SK-N-DZ (cell line): ENCODE measurements at places on chromosomes 13 and 19.
A peak's percentile ranks its signal among the peaks of the same experiment; 100 is the strongest.

- no peak for DNase-seq
Observed at GRCh38 chr19:28687296-28687695, 525.7 kb downstream of the UQCRFS1 start.

DNA sequence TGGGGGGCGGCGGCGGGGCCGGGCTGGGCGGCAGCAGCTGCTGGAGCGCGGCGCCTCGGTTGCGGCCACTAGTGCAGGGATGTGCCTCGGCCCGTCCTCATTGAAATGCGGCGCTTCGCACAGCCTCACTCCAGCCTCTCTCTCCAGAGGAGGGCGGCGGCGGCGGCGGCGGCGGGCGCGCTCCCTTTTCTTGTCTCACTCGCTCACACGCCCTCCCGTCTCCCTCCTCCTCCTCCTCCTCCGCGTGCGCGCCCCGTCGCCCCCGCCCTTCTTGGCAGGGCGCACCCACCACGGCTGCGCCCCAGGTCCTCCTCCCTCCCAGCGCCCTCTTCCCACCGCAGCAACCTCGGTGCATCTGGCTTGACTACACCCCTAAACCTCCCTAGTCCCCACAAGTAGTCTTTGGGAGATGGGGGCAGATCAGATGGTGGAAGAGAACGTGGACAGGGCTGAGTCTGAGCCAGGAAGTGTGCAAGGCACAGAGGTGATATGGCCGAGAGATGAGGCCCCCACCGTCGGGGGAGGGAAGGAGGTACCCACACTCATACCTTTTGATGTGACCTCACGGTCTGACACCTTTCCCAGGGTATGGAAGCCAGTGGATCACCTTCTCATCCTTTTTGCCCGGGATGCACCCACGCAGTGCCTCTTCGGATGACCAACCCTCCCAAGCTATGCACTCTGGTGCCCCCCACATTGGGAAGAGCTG is at the start of gene DCLK1:
TSS of gene DCLK1 (minus strand) at position 161 of the 709 bp plus-strand sequence.
- DNase-seq = peak; percentile 80

GRCh38 chr13:76198568-76199163 is 562.5 kb downstream of the LMO7 start:
- DNase-seq = no peak

DNA sequence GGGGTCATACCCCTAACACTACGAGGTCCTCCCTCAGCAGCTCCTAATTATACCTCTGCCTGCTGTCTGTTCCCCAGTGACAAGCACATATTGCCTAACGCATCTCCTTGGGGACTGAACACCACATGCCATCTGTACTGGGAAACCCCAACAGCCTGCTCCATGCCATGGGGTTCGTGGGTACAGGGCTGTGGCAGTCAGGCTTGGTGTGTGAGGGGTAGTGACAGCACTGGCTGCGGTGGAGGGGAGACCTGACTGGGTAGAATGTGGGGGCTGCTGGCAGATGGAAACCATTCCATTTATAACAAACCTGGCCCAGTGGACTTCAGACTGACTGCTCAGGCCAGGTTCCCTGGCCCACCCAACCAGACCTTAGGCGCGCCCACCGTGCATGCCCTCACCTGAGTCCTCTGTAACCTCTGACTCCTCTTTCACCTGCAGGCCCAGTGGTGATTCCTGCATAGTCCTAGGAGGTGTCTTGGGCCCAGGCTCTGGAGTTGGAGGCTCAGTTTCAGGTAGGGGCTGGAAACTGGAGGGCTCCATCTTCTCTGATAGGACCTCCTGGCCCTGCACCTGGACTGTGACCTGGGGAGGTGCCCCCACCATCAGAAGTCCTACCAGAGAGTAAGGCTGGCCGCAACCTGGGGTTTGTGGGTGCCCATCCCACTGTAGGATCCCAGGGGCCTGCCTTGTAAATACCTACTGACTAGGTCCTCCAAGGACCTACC is 3.0 kb downstream of the MZF1 start:
- no peak for DNase-seq

DNA sequence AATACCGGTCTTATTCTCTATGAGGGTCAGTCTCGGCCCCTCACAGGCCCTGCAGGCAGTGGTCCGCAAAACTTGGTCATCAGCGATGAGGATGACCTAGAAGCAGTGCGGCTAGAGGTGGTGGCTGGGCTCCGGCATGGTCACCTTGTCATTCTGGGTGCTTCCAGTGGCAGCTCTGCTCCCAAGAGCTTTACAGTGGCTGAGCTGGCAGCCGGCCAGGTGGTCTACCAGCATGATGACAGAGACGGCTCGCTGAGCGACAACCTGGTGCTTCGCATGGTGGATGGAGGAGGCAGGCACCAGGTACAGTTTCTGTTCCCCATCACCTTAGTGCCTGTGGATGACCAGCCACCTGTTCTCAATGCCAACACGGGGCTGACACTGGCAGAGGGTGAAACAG is 1.8 kb downstream of the FREM2 start:
- no peak for DNase-seq

- no peak for DNase-seq
Observed at GRCh38 chr13:26308250-26308649, 54.3 kb downstream of the CDK8 start.

DNA sequence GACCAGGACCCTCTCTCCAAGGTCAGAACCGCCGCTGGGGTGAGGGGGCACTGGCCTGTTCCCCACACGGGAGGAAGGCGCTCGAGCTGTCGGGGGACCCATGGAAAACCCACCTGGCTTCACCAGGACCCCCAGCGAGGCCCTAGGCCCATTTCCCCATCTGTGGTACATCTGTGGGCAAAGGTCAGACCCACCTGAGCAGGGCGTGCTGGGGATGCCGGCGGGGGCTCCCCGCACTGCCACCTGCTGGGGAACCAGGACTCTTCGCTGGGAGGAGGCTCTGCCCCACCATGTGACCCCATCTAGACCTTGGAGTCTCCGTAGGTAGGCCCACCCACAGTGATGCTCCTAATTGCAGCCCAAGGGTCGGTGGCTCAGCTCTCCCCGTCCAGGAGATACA is 511 bp downstream of the WDR88 start:
- DNase-seq = no peak

DNA sequence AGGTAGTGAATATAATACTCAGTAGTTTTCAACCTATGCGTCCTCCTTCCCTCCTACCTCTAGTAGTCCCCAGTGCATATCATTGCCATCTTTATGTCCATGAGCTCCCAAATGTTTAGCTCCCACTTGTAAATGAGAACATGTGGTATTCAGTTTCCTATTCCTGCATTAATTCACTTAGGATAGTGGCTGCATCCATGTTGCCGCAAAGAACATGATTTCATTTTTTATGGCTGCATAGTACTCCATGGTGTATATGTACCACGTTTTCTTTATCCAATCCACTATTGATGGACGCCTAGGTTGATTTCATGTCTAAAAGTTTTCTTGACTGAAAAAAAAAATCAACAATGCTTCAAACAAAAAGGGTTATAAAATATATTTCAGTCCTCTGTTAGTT is 303.4 kb upstream of the SGCG start:
- no peak for DNase-seq

DNA sequence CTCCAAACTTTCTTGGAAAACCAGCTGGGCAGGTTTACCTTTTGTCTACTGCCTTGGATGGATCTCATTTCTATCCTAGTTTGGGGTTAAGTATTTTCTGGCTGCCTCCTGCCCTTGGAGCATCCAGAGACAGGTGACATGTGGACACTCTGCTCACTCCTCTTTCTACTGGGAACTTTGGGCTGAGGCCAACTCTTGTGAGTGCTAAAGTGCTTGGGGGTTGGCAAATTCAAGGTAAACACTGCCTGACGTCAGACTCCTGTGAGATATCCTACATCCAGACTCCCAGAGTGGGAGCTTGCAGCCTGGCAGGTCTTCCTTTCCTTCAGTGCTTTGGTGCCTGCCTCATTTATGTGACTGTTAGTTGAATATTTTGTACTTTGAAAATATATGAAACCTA is 388.1 kb downstream of the KCNRG start:
- no peak for DNase-seq

DNA sequence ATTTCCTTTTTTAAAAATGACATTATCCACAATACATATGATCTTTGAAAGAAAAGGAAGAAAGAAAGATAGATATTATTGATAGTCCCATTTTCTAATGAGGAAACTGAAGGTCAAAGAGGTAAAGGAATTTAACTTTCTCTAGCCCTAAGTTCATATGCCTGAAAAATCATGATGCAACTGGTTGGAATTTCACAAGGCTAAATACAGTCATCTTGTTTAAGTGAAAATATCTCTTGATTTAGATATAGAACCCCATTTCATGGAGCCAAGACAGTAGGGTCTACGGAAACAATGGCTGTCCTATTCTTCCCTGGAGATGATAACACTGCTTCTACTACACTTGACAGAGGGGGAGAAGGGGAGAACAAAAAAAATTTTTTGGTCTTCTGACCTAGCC is 366.2 kb downstream of the DNAJC15 start:
- no peak for DNase-seq

- DNase-seq = no peak
Observed at GRCh38 chr13:73365252-73365651, 306.4 kb downstream of the KLF5 start.

GRCh38 chr13:29507356-29507755 is 88.1 kb downstream of the SLC7A1 start:
- peak; percentile 60 for DNase-seq

- no peak for DNase-seq
Observed at GRCh38 chr13:113919761-113920559, 53.9 kb downstream of the C13orf46 start.

DNA sequence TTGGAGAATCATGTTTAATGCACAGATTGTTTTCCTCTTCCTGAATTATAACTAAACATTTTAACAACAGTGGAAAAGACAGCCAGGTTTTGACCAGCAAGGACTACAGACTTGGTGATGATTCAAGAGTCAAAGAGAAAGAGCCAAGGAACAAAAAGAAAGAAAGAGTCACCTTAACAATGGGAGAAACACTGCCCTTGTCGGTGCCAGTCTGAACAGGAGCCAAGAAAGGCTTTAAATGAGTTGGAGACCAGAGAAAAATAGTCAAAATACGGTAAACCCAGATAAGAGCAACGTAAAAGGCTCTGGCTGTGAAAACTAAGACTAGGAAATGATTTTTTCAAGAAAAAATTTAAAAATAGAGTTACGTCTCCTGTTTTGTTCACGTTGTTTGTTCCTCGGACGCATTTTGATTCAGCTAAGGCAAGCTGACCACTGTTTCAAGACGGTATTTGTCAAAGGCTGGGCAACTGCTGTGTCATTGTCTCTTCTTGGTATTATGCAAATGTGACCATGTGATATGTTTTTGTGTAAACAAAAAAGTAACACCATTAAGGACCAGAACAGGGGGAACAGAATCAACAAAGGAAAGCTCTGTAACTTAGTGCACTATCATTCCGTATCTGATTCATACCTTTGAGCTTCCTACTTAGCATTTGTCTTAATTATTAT is 634.5 kb downstream of the LIG4 start:
- no peak for DNase-seq

DNA sequence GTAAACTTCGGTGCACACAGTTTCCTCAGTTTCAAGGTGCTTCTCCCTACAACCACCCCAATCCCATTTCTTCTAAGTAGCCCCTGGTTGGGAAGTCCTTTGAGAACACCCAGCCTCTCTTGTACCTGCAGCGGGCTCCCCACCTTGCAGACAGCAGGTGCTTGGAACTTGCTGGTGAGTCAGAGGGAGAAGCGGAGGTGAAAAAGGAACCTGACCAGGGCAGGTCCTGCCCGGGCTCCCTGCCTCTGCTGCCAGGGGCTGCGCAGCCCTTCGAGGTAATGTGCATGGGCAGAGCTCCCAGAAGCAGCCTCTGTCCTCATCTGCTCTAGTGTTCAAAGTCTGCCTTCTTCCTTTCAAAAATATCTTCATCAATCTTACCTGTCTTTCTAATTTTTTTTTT is 274.0 kb upstream of the SOX1 start:
- DNase-seq = no peak

GRCh38 chr19:30459859-30460258 is 87.7 kb downstream of the ZNF536 start:
- no peak for DNase-seq

- DNase-seq = no peak
Observed at GRCh38 chr13:39836038-39836437, 180.6 kb downstream of the COG6 start.

DNA sequence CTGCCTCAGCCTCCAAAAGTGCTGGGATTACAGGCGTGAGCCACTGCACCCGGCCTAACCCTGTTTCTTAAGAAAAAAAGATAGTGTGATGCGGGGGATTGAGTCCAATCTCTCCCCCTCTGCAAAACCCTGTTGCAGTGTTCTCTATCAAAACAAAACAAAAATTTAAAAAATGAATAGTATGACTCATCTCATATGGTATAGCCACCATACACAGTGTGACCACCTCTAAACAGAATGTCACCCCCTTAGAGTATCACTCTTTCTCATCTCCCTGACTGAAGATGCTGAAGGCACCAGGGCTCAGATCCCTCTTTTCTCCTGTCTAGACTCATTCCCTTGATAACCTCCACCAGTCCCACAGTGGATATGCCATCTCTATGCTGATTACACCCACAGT is 6.8 kb upstream of the ERF start:
- DNase-seq = no peak

DNA sequence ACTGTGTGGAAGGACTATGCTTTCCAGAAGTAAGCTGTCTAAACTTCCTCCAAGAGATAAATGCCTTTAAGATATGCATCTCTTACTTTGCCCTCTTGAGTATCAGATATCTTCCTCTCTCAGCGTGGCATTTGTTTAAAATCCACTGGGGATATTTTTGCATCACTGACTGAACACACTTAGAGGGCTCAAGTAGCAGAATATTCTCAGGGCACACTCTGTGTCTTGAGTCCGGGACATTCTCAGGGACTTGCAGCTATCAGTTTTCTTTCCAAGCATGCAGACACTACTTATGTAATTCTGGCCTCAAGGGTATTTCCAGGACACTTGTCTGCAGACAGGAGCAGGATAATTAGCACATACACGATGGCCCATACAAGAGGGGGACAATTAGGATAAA is 84.7 kb downstream of the ERCC5 start:
- no peak for DNase-seq

- no peak for DNase-seq
Observed at GRCh38 chr19:31560086-31561060, 211.1 kb upstream of the TSHZ3 start.

DNA sequence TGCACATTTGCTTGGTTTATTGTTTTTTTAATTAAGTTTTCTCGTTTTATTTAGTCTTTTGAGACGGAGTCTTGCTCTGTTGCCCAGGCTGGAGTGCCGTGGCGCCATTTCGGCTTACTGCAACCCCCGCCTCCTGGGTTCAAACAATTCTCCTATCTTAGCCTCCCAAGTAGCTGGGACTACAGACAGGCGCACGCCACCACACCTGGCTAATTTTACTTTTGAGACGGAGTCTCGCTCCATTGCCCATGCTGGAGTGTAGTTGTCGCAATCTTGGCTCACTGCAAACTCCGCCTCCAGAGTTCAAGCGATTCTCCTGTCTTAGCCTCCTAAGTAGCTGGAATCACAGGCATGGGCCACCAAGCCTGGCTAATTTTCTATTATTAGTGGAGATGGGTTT is 1.3 kb downstream of the RPS9 start:
- no peak for DNase-seq

GRCh38 chr13:72657379-72657778 is 70.0 kb downstream of the MZT1 start:
- no peak for DNase-seq

GRCh38 chr19:1412323-1412923 is 5.0 kb downstream of the DAZAP1 start:
- DNase-seq = no peak
